ENCODE measurements at places on chromosomes 3 and 15.

GRCh38 chr15:57205027-57205855, 171.1 kb upstream of the CGNL1 start:
- no peak for DNase-seq

DNA sequence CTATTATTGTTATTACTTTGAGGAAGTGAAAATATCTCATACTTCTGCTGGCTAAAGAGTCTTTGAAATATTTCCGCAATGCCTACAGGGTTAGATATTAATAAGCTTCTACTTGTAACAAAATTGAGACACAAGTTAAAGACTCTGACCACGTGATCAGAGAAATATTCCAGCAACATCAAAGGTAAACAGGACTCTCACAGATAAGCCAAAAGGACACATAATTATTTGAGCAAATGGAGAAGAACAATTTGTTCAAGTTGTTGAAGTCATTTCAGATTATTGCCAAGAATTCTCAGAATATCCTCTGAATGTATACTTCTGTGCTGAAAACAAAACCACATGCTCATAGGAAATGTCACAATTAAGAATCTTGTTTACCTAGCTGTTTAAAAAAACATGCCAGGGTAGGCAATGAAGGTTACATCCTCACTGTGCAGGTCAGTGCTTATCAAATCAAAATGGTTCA, 225.8 kb upstream of the ALCAM start:
- DNase-seq = no peak

DNA sequence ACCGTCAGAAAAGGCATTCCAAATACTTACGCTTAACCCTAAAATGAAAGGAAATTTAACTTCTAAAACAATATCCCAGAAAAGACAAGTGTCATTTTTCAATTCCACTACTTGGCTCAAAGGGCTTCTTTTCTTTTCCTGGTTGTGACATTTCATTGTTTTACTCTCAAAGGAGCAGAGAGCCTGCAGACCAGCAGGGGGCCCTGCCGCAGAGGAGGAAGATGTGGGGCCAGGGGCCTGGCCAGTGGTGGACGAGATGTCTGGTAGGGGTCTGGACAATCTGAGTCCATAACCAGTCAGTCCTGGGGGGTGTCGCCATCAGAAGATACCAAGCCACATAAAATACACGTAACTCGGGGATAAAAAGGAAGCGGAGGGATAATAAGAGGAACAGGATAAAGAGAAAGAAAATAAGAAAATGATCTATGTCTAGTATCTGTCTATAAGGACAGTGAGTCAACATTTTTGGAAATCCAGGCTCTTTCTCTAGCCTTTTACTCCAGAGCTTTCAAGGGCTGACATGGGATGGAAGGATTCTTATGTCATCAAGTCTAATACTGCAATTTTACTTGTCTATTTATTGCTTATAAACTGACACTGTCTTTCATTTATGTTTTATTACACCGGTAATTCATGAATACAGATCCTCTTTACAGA, 54.2 kb upstream of the ARHGEF3 start:
- DNase-seq = no peak

GRCh38 chr3:69370156-69370883, 15.6 kb downstream of the FRMD4B start:
- no peak for DNase-seq

GRCh38 chr3:195549931-195550519, 6.9 kb upstream of the PPP1R2 start:
- DNase-seq = no peak

GRCh38 chr3:56923526-56924224, 121.9 kb upstream of the ARHGEF3 start:
- no peak for DNase-seq

Measured in NCI-H1417 treated with DMSO at 0.1 percent for 48 hours (cell line).